ENCODE measurements at places on chromosomes 2 and 18.

GRCh38 chr18:59323931-59324622, 5.6 kb upstream of the CPLX4 start:
- DNase-seq: no peak

DNA sequence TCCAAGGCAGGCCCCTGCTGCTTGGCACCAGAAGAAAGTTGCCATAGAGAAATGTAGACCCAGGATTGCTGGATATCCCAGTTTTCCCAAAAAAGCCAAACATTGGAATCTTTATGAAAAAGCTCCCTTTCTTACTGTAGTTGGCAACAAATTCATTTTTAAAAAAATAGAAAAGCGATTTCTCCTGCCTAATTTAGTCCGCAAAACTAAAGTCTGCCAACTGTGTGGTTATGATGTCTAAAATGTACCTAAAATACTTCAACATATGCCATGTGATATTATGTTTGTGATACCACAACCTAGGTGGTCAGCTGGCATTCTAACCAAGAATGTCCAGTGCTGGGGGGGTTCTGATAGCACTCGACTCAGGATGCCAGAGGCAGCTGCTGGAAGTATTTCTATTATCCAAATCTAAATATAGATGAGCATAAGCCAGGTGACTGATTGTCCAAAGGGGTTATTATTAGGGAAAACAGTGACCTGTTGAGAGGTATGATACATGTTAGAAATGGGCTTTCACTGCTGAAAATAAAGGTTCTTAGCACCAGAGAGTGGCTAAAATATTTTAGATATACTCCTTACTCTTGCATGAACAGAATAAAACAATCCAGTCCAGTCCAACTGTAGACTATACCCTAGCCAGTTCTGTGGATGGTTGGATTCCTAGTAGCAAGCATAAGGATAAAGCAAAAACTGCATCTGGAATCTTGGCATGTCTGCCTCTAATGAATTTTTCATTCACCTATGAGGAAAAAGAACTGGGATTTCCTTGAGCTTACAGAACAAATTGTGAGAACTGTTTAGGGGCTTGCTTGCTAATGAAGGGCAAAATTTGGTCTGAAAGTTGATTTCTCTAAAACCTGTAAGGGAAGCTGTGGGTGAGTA, 101.7 kb downstream of the STK39 start:
- DNase-seq: no peak

GRCh38 chr2:158747281-158747680, 47.8 kb upstream of the DAPL1 start:
- no peak for DNase-seq

DNA sequence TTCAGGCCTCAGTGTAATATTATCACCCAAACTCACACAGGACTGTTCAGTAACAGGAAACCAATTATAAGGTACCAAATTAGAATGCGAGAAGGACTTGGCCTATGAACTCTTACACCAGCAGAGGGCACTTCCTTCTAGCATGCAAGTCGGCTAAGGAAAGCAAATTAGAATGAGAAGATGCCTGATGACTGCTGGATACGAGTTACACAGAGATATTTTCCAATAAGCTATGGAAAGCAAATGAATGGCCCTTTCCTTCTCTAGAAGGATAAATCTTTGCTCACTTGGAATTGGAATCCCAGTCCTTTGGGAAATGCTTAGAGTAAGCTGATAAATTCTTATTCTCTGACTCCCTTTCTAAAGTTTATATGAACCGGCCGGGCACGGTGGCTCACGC, 109.8 kb downstream of the AP1S3 start:
- no peak for DNase-seq

- no peak for DNase-seq
Measured at GRCh38 chr18:32302806-32303205, 113.0 kb downstream of the MEP1B start.

GRCh38 chr2:109422758-109423500, 190.8 kb downstream of the SEPTIN10 start:
- DNase-seq: no peak

- no peak for DNase-seq
Measured at GRCh38 chr2:36404318-36404717, 48.7 kb downstream of the CRIM1 start.

DNA sequence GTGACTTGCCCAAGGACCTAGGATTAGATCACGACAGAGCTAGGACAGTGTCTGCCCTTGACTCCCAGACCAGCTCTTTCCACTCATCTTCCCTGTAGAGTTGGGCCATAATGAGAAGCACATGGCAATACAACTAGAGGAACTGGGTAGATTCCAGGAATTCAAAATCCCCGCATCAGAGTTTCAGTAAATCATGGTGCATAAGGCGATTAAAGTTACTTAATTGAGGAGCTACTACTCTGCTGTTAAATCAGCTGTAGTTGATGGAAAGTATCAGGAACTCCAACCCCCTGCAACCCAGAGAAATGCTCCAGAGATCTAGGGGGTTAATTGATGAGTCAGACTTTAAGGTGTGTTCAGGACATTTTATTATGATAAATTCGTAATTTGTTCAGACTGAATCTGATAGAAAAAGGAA, 5.7 kb downstream of the ANTXR1 start:
- DNase-seq: no peak

GRCh38 chr2:181474222-181474881, 17.2 kb downstream of the ITGA4 start:
- DNase-seq: no peak

GRCh38 chr2:174656676-174657176, 59.1 kb upstream of the WIPF1 start:
- no peak for DNase-seq

DNA sequence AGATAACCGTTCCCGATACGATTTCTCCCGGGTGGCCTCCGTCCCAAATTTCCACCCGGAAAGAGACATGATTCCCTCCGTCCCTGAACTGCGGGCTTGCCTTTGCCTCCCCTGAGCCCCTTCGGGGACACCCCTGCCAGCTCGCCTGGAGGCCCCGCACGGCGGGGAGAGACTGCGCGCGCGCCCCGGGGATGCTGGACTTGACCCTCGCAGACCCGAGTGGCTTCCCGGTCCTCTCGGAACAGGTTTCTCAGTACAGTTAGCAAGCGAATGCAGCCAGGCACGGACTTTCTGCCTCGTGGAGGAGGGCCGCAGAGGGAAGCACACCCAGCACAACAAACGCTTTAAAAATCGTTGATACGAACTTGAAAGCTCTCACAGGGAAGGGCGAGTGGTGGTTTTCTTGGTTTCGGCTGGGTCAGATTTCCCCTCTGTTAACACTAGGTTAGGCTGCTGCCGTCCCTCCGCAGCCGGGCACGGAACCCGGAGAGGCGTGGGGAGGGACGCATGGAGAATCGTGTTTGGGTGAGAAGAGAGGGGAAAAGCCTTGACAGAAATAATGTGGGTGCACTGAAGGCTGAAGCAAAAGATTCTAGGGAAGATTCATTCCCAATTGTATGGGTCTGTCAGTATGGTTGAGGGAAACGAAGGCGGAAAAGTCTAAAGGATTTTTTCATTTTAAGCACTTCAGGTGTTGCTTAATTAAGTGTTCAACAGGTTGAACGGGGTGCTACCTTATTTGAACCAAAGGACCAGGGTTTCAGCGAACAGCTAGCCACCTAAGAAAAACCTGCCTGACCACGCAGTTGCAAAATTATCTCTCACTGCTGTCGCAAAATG, 916 bp downstream of the TNFRSF11A start:
- DNase-seq: no peak

DNA sequence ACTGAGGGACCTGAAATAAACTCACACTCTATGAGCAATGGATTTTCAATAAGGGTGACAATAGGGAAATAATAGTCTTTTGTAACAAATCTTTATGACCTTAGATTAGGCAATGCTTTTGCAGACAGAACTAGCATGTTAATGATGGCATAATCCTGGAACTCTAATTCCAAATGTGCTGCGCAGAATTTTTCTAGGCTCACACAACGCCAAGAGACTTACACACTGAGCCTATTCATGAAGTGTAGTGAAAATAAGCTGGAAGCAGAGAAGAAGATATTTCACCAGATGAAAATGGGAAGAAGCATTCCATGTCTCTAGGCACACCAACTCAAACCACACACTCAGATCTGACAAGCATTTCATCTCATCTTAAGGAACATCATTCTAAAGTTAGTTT, 178.5 kb downstream of the L3MBTL4 start:
- DNase-seq: no peak

- no peak for DNase-seq
Measured at GRCh38 chr2:7621018-7621814, 704.0 kb downstream of the RNF144A start.

DNA sequence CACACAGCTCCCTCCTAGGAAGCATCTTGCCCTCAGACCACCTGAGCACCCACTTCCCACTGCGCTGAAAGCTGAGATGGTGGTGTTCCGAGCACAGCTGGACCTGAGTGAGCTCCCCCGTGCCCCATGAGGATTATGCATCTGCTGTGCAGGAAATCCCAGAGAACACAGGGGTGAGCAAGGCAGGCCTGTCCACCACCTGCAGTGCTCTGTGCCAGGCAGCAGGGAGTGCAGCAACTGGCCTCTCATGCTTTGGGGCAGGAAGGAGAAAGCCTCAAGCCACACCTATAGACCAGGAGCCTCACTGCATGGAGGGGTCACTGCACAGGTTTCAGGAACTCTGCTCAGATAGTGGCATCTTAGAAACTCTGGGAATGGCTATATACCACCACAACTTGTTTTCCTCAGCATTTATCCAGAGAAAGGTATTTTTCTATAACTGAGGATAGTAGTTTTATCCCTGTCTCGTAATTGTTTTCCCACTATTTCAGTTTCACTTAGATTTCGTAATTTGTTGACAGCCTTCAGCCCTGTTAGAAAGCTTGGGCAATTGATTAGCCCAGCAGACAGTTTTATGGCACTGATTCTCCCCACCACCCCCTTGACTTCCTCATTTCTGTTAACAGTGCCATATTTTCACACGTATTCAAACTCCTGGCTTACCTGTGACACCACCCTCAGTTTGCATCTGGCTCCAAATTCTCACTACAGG, 144.3 kb upstream of the DAPL1 start:
- DNase-seq: no peak

GRCh38 chr2:105569606-105570005, 170.8 kb upstream of the FHL2 start:
- DNase-seq: no peak

- no peak for DNase-seq
Measured at GRCh38 chr18:37012452-37012851, 183.5 kb downstream of the KIAA1328 start.

DNA sequence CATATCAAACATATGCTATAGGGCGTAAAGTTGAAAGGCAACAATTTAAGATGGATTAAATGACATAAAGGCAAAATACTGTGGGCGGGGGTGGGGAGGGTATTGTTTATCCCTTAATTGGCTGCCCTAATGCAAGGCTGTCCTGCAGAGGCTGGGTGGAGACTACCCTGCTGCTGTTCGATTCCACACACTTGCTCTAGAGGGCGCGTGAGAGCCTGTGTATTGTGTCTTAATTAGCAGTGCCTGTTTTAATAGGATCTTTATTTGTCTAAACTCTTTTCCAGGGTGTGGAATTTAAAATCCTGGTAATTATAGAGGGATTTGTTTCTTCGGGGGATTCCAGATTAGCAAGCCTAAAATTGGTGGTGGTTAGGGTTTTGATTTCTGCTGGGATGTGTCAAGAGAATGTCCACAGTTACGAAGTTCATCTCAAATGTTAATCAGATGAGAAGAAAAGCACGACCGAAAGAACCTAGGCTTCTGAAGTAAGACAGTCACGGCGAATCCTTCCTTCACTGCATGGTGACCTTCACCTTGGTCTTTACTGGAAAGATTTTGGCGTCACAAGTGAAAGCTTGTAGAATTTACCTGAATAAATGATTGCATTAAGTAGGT, 103.5 kb upstream of the MAP3K20 start:
- peak; percentile 67 for DNase-seq

DNA sequence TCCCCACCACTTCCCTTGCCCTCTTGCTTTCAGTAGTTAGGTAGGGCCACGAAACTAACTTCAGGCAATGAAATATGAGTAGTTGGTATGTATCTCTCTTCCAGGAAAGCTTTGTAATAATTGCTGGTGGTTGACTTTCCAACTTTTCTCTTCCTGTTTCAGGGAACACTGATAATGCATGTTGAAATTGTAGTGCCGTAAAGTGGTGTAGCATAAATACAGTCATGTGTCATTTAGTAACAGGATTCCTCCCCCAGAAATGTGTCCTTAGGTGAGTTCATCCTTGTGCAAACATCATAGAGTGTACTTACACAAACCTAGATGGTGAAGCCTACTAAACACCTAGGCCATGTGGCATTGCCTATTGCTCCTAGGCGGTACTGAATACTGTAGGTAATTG, 429.2 kb downstream of the PID1 start:
- no peak for DNase-seq

- DNase-seq: no peak
Measured at GRCh38 chr2:145919477-145919876, 1399.6 kb upstream of the ZEB2 start.

- DNase-seq: no peak
Measured at GRCh38 chr2:46720592-46721185, 194.9 kb downstream of the MCFD2 start.

DNA sequence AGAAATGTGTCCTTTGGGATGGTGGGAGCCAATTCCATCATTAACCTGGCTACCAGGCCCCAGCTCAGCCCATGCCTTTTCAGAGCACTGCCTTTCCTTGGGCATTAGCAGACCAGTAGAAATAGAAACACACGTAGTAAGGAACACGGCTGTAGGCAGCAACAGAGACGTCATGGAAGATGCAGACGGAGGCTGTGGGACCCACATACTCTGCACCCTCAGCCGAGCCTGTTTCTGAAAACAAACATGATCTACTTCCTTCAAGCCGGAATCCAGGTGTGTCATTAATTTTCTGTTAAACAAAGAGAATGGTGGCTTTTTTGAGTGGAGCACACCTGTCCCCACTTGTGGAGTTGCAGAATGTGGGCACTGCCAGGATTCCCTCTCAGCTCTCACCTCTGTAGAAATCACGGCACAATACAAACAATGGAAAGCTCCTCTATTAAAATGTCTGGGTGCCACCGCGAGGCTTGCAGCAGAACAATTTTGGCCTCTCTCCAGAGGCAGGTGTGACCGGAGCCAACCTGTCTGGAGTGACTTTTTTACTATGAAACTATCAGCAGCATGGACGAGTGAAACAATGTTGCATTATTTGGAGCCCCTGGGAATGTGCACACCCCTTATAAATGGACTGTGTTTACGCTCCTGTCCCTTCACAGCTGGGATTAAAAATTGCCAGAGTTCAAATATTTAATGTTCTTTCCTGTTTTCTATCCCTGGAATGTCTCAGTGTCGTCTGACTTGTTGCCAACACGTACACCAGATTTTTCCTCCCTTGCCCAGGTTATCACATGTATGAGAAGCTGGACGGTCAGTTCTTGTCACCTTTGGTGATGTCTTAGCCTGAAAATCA, 31.7 kb downstream of the SPP2 start:
- no peak for DNase-seq

DNA sequence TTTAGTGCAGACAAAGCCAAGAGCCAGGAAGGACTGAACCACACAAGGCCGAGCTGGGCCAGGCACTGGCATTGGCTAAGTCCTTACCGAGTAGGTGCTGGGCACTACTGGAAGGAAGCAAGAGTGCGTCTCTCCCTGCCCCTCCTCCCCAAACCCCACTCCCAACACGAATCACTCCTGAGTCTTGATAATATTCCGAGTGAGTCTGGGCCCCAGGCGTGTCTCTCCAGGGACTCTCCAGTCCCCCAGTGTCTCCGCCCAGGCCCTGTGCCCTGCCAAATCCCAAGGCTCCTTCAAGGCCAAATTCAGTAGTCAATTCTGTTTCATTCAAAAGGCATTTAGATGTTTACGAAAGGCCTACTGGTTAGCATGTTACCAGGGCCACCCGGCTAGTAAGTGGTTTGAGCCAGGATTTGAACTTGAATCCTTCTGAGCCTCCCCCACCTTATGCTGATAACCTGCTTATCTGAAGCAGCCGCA, 82.8 kb downstream of the GLI2 start:
- no peak for DNase-seq
